ENCODE measurements at places on chromosomes 2 and 18. TPM values are rescaled to one million over a fixed set of nuclear protein-coding genes. Genes with fewer than 3 reads are reported as not detected.

ASB18 gene
- total RNA-seq, result not detected

GYPC gene
- total RNA-seq, result 74.0 TPM

ALPI gene
- total RNA-seq, result not detected

UGT1A5 gene
- total RNA-seq, result 0.10 TPM

STON1 gene
- 17.6 TPM for total RNA-seq

ATP6V1C2 gene
- total RNA-seq, result 0.10 TPM

KCNS3 gene
- total RNA-seq, result 23.0 TPM

VWC2L gene
- total RNA-seq, result not detected

TMEM150A gene
- total RNA-seq, result 39.6 TPM

ABCG5 gene
- total RNA-seq, result not detected

CFAP53 gene
- 2.3 TPM for total RNA-seq

MYO5B gene
- total RNA-seq, result 23.8 TPM

EML4 gene
- 77.5 TPM for total RNA-seq

IL36G gene
- total RNA-seq, result not detected

HDHD2 gene
- 35.9 TPM for total RNA-seq

LYG1 gene
- total RNA-seq, result 0.93 TPM

PTPRM gene
- total RNA-seq, result 76.4 TPM

ANKRD12 gene
- 47.6 TPM for total RNA-seq
